Activated T-cell treated with anti-CD3 and anti-CD28 coated beads, Interleukin-2, amount 50 U/mL, for 48 hours (primary cell): ENCODE measurements at places on chromosomes 3 and 15.
A peak's percentile ranks its signal among the peaks of the same experiment; 100 is the strongest.

GRCh38 chr15:101016581-101016980 lies 97.4 kb downstream of the LRRK1 start:
- peak; percentile 12 for DNase-seq

DNA sequence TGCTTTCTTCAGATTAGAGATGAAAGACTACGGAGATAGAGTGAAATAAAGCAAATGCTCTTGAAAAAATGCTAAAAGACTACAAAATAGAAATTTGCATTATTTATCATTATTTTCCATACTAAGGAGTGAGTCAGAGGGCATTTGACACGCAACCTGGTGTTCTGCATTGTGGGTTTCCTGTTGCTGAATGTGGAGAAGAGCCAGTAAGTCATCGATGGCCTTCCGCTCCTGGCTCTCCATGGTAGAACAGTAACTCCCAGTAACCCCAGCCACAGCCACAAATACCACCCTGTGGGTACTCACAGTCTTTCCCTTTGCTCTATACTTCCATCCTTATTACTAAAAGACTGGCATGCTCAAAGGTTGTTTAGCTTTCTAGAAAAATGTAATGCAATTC lies 61.5 kb downstream of the CGGBP1 start:
- peak; percentile 51 for DNase-seq

DNA sequence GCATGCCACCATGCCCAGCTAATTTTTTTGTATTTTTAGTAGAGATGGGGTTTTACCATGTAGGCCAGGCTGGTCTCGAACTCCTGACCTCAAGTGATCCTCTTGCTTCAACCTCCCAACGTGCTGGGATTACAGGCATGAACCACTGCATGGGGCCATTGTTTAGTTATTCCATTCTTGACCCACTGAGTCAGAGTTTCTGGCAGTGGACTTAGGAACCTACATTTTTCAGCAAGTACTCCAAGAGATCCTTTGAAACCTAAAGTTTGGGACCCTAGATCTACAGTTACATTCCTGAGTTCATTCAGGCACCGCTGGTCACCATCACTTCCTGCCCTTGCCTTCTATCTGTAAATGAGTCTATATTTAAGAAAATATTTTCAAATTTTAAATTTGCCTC lies 1.4 kb upstream of the TNFSF10 start:
- no peak for DNase-seq

- no peak for DNase-seq
Measured at GRCh38 chr3:10515884-10516495, 10.6 kb upstream of the ATP2B2 start.

DNA sequence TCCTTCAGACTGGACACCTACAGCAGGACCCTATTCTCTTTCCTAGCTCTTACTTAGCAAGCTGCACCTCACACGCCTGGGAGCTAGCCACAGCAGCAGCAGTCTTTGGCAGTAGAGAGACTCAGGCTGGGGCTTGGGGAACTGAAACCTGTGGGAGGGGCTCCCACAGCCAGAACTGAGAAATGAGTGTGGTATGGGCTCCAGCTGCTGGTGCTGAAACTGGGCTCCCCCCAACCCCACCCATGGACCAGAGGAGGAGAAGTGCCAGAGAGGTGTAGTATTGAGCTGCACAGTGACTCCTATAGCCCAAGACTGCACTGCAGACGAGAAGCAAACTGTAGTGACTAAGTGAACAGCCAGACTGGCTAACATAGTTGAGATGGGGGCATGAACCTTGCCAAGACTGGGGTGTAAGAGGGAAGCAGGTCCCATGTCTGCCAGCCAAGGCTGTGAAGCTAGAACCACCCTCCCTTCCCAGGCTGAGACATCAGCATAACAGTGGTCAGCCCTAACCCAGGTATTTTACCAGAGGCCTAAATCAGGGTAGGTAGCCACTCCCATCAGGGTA lies 62.5 kb downstream of the MYO5A start:
- peak; percentile 67 for DNase-seq

DNA sequence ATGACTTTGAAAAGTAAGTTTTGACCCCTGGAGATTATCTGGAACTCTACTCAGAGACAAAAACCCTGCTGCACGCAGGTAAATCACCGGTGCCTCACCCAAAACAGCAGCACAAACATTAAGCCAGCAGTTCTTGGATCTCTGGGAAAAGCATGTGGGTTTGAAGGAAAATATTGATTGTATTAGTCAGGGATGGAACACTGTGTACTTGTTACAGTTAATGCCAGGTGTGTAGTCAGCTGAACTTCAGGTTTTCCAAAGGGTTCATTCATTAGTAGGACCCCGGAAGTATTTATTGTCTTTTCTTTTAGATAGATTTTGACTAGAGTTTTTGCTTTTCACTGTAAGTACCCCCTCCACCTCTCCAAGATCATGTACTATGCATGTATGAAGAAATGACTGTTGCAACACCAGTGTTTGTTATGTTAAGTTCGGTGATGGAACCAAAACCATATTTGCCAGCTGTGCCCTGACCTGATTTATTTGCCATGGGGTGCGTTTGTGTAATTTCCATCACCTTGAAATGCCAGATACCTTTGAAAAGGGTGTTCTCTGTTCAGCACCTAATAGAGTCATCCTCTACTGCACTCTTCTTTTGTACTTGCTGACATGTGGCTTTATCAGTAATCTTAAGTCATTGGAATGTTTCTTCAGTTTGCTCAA lies 14.5 kb downstream of the ARHGEF26 start:
- DNase-seq = no peak

DNA sequence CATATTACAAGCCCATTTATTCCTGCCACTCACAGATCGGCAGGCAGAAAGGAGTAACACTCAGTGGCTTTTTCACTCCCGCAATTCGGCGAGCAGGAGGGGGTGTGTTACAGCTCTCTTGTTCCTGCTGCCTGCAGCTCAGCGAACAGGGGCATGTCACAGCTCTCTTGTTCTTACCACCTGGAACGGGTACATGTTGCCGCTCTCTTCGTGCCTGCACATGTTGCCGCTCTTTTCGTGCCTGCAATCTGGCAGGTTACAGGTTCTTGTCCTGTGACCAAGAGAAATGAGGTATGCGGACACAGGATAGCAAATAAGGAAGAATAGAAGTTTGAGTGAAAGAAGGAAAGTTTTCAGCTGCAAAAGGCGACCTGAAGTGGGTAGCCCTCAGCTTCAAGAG lies 761.4 kb downstream of the NAALADL2 start:
- DNase-seq = no peak

GRCh38 chr15:31147944-31148296 lies 46.4 kb upstream of the TRPM1 start:
- DNase-seq = no peak

DNA sequence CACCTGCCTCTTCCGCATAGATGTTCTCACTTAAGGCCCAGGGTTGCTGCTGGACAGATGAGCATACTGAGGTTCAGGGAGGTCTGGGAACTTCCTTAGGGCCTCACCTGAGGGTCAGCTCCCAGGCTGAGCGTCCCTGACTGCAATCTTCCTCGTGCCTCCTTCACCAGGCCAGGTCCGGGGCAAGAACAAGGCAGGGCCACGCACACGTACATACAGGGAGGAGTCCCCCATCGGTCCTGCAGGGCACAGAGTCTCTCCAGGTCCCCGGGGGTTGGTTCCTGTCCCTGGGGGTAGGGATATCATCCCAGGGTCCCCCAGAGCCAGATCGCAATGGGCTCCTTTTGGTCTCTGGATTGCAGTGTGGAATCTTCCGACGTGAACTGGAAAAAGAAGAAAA lies 130.1 kb downstream of the LRRK1 start:
- peak; percentile 3 for DNase-seq

DNA sequence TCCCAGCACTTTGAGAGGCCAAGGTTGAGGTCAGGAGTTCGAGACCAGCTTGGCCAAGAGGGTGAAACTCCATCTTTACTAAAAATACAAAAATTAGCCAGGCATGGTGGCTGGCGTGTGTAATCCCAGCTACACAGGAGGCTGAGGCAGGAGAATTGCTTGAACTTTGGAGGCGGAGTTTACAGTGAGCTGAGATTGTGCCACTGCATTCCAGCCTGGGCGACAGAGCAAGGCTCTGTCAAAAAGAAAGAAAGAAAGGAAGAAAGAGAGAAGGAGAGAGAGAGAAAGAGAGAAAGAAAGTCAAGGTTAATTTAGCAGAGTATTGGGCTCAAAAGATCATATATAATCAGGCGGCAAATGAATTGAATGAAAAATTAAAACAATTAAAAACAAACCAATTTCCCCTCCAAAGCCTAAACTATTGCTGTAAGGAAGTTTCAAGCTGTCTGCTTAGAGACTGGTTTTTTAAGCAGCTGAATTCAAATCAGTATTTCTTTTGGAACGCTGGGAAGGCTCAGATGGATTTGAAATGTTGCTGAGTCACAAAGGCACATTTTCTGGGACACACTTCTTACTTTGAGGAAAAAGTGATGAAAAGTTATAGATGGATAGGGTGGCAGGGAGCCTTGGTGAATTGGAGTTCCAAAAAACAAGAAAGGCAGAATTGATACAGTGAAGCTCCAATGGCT lies 81.3 kb upstream of the BHLHE40 start:
- no peak for DNase-seq

DNA sequence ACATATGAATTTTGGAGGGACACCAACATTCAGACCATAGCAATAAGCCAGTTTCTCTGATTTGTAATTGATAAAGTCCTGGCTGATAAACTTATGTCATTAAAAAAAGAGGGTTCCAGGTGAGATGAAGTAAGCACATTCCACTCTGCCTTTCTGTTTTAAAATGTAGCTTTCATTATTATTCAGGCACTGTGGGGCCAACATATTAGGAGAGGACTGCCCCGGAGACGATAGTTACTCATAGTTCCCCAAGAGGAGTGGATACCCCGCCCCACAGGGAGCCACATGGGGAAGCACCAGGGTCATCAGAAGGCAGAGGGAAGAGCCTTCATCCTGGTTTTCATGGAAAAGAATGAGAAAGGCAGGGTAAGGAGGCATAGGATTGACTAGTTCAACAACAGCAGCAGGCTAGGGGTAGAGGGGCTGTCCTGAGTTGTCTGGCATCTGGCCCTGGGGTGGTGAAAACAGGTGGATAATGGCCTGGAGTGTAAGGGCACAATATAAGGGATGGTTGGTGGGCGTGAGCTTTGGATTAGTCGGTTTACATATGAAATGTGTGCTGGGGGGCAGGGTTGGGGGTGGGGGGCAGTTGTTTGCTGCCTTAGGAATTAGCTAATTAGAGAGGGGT lies 78.7 kb upstream of the PROK2 start:
- no peak for DNase-seq

DNA sequence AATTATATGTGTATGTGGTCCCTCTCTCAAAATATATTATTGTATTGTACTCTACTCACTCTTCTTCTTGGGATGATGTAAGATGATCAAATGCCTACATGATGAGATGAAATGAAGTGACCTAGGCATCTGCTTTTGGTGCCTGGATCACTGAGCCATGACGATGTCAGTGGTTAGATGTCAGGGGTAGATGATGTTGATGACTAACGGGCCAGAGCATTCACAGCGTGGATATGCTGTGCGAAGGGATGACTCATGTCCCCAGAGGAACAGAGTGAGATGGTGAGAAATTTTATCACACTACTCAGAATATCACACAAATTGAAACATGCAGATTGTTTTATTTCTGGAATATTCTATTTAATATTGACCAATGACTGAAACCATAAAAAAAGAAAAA lies 233.9 kb upstream of the CADM2 start:
- DNase-seq = no peak

GRCh38 chr3:24046214-24046613 lies 101.1 kb downstream of the NR1D2 start:
- no peak for DNase-seq

DNA sequence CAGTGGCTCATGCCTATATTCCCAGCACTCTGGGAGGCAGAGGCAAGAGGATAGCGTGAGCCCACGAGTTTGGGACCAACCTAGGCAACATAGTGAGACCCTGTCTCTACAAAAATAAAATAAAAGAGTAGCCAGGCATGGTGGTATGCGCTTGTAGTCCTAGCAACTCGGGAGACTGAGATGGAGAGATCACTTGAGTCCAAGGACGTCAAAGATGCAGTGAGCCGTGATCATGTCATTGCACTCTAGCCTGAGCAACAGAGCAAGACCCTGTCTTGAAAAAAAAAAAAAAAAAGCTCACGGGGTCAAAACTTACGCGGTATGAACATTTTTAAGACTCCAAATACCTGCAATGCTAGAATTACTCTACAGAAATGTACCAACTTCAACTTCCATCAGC lies 37.1 kb upstream of the COLQ start:
- DNase-seq = no peak

DNA sequence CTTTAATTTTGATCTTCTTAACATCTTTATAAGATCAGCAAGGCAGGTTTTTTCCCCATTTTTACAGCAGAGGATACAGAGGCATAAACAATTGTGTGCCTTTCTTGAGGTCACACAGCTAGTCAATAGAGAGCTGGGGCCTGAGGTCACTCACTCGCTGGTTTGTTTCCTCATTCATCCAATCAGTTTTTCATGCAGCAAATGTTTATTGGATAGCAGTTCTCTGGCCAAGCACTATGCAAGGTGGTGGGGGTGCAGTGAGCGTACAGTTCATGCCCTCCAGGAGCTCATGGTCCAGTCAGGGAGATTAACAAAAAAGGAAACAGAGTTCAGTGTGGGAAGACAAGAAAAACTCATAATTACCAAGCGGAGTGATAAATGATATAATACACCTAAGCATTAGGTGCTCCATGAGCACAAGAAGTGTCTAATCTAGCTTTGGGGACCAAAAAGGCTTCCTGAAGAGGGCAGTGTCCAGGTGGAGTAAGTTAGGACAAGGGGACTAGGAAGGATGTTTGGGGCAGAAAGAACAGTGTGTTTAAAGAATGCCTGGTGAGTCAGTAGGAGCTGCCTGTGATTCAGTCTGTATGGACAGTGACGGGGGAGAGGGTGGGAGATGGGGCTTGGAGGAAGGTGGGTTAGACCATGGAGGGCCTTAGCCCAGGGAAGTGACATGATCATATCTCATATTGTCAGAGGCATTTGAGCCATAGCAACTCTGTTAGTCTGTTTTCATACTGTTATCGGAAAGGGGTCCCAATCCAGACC lies 29.3 kb downstream of the MAP2K5 start:
- no peak for DNase-seq

GRCh38 chr3:190848870-190849269 lies 13.6 kb downstream of the GMNC start:
- DNase-seq = no peak
